Astrocyte (in vitro differentiated cells and primary cell): ENCODE measurements at places on chromosomes 1 and 21. TPM values are rescaled to one million over a fixed set of nuclear protein-coding genes. Genes with fewer than 3 reads are reported as not detected.

Gene LRRN2
- 4.9 and 5.9 TPM in 2 replicates for total RNA-seq

Gene FMO4
- 1.1 and 1.3 TPM in 2 replicates for total RNA-seq

Gene PGBD5
- 14.7 and 22.4 TPM in 2 replicates for total RNA-seq

Gene PITHD1
- total RNA-seq: 33.7 and 37.3 TPM in 2 replicates

Gene LORICRIN
- total RNA-seq: not detected in 2 replicates

Gene IL19
- 0.23 TPM in 1 of 2 replicates, not detected in the other for total RNA-seq

Gene SLC1A7
- total RNA-seq: not detected in 2 replicates

DNA sequence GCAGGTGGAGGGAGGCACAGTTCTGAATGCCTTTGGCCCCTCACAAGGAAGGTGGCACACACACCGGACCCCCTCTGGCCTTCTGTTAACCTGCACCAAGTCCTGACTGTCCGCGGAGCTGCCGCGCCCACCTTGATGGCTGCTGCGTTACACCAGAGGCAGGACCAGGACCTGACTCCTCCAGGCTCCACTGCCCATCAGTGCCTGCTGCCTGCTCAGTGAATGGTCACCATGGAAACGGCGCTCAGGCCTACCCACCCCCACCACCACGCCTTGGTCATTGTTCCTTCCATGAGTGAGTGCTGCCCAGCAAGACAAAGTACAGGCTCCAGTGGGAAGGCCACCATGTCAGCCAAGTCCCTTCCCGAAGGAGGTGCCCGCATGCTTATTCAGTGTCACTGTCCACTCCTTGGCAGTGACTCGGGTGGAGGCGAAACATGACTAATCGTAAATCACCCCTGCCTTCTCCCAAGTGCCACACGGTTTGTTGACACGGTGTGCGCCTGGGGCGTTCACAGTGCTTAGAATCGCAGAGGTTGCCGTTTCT is 57.3 kb downstream of the SLC37A1 start:
- no peak for DNase-seq

DNA sequence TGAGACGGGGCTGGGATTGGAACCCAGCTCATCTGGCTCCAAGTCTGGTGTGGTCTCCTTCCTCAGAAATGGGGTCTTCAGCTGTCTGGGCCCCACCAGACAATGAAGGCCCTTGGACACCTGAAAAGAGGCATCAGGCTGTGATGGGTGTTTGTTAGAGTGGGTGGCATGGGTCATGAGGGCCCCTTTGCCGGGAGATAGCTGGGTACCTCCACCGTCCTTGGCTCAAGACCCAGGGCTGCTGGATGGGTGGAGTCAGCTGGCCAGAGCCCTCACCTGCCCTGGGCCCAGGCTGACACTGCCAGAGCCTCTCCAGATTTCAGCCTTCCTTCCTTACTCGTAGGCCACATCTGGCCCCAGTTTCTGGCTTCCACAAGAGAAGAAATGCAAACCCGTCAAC is 13.4 kb upstream of the TTC22 start:
- DNase-seq: no peak

- no peak for DNase-seq
Measured at GRCh38 chr1:241215683-241216082, 141.3 kb downstream of the RGS7 start.

- no peak for DNase-seq
Measured at GRCh38 chr1:235941876-235942624, 75.3 kb upstream of the LYST start.

DNA sequence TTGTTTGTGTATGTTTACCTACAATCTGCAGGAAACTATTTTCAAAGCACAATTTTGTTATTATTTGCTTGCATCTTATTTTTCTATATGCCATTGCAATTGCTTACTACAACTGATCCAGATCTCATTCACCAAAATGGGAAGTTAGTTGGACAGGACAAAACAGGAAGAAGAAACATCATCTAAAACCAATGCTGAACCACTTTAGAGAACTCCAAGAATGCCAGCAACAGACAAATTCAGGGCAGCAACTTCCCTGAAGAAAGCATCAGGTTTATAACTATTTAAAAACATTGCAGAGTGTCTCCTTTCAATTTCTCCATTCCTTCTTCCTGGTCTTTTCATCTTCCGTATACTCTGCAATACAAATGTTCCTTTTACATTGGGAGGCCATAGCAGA is 82.4 kb upstream of the SMYD2 start:
- DNase-seq: no peak

- no peak for DNase-seq
Measured at GRCh38 chr1:178704833-178705232, 20.2 kb upstream of the RALGPS2 start.

GRCh38 chr1:172928412-172928811 is 122.3 kb downstream of the TNFSF18 start:
- DNase-seq: peak; percentile 92

GRCh38 chr21:35470522-35470921 is 421.4 kb upstream of the RUNX1 start:
- no peak for DNase-seq

GRCh38 chr1:18629659-18630510 is 761 bp upstream of the PAX7 start:
- DNase-seq: no peak

- peak; percentile 5 for DNase-seq
Measured at GRCh38 chr21:27422435-27422834, 455.5 kb upstream of the ADAMTS5 start.

DNA sequence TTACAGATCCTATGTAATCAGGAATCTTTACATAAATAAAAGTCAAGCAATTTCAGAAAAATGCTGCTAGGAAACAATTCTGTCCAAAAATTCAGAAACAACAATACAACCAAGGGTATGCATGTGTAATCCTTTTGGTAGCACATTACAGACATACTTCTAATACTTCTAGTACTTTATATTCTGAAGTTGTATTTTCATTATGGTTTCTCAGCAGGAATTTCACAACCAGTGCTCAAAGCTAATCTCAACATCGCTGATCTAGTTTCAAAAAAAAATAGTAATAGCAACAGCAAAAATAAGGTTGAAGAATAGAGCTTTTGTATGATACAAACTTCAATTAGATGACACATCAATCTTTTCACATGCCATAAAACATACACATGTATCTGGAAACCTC is 545.2 kb downstream of the LTN1 start:
- peak; percentile 60 for DNase-seq

DNA sequence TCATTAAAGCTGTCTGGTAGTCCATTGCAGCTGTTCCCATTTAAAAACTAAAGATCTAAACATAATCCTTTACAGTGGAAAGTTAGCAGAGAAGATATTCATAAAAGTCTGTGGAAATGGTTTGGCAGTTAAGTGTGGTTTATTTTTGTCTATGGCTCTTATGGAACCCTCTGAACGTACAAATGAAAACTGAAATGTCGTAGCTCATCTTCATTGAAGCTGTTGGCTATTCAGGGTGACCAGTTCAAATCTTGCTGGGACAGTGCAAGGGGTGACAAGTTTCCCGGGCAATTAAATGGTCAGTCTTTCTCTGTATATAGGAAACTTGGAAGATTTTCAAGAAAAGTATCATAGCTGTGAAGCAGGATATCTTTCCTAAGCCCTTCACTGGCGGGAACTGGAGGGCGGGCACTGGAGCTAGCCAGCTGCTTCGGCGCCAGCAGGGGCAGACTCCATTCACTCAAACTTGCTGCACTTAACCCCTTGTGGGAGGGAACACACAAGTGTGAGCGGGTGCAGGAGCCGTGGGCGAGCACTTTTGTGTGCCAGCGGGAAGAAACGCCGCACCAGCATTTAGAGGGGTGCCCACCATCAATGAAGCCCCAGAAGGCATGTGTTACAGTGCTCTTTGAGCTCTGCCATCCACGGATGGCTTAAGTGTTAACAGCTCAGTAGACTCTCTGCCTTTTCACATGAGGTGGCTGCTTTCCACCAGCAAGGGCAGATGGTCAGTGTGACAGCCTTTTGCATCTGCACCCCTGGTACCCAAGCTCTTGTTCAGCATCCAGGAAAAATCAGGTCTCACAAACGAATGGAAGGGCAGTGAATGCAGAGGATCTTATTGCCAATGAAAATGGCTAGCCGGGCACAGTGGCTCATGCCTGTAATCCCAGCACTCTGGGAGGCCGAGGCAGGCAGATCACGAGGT is 232.1 kb upstream of the KAZN start:
- peak; percentile 36 for DNase-seq

- no peak for DNase-seq
Measured at GRCh38 chr21:34994766-34995631, 54.1 kb downstream of the RUNX1 start.

DNA sequence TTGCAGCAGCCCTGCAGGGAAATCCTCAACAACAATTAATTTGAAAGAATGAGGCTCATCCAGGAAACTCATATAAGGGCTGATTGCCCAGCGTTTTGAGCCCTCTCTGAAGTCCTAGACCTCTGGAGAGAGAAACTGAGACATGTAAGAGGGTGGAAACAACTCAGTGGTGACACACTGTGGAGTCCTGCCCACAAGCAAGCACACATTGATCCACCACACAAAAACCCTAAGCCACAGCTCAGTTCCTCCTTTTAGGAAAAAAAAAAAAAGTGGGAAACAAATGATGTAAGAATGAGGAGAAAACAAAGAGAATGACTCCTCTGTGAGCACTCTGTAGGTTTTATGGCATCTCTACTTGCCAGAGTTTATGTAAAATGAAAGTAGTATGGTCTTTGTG is 22.9 kb upstream of the PLA2G5 start:
- DNase-seq: no peak
